ENCODE measurements at places on chromosomes 12 and 14.
A peak's percentile ranks its signal among the peaks of the same experiment; 100 is the strongest.

GRCh38 chr12:1348606-1349005 lies 245.8 kb downstream of the FBXL14 start:
- no peak for DNase-seq

DNA sequence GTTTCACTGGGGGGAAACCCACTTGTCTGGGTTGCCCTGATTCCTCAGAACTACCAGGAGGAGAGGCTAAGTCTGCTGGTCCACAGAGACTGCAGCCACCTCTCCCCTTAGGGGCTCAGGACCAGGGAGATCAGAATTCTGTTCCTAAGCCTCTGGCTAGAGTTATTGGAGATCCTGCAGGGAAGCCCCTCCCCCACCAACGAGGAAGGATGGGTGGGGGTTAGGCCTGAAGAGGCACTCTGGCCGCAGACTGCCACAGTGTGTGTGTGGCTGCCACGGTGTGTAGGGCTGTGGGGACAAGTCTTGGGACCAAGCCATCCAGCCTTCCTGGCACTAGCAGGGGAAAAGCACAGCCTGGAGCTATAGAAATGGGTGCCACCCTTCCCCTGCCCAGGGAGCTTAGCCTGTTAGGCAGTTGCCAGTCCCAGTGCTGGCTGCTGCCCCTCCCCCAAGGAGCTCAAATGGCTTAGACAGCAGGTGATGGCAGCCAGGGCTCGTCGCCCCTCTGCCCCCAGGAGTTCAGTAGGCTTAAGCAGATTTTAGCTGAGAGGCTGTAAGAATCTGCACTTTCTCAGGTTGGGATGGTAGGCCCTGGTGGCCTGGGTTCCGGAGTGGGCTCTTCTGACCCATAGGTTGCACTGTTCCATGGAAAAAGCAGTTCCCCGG lies 107.7 kb downstream of the ERGIC2 start:
- no peak for DNase-seq

DNA sequence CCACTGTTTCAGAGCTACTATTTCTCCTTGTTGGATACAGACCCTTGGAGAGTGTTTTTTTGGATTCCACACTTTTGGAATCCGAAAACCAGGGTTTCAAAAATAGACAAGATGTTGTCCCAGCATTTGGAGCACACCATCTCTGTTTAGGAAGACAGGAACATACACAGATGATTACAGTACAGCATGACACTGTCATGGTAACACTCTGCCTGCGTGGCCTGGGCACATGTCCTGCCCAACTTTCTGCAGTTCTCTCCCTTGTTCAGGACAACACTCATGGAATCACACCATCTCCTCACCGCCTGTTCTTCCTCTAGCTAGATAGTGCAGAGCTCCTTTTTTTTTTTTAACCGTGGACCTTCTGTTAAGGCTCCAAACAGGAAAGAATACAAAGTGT lies 369.2 kb downstream of the PDZRN4 start:
- no peak for DNase-seq

DNA sequence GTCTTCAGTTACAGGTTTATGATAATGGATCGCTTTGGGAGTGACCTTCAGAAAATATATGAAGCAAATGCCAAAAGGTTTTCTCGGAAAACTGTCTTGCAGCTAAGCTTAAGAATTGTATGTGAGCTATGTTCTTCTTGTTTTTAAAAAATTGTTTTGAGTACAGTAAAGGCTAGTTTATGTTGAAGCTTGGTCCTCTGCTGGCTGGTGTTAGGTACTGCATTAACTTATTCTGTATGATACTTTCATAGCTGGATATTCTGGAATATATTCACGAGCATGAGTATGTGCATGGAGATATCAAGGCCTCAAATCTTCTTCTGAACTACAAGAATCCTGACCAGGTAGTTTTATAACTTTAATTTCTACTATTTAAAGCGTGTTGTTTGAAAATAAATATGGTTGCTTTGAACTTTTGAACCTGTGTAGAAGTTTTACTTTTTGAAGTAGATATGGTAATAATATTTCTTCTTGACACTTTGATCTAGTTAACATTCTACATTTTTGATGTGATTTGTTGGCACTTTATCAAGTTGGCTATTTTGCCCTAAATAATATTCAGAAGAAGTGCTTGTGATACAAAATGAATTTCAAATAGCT lies 55.7 kb downstream of the VRK1 start:
- no peak for DNase-seq

- no peak for DNase-seq
These were observed 11.7 kb upstream of the KRT73 start for GRCh38 chr12:52630008-52630500.

DNA sequence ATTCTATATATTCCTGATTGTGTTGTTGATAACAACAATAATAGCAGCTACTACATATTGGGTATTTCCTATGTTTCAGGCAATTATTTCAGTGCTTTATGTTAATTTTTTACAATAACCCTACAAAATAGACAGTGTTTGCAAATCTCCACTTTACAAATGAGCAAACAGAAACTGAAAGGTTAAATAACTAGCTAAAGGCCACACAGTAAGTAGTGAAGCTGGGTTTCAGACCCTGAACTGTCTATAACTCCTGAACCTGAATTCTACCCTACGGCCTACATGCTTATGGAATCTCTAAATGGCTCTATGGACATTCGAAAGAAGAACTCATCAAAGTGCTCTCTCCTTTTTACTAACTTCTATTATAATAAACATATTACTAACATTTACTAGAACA lies 19.7 kb upstream of the NUDT4 start:
- no peak for DNase-seq

- no peak for DNase-seq
These were observed 153.2 kb upstream of the ABCD2 start for GRCh38 chr12:39772821-39773259.

DNA sequence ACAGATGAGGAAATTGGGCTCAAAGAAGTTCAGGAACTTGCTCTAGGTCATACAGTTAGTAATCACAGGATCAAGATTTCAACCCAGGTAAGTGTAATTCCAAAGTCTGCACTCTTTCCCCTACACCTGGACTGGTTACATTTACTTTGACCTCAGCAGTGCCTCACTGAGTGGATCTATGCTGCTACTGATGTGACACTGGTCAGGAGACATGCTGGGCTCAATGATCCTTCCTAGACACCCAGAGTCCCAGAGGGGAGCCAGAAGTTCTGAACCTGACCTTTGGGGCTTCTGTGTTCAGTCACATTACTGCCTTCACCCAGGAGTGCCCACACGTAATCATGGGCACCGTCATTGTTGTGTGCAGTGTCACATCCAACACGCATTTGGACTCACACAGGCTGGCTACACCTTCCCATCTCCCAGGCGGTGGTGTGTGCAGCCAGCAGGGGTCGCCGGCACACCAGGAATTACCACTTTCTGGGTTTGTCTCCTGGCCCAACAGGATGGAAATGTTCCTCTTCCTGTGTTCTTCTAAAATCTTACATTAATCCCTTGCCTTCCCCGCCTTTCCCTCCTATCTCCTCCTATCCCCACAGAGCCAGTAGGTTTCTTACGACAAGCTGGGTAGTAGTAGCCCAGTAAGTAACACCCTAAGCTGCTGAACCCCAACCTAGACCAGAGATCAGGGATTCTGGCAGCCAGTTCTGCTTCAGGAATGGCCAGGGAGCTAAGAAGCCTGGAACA lies 25.6 kb downstream of the CALCOCO1 start:
- peak; percentile 88 for DNase-seq

All from Right ventricle myocardium superior (tissue), 1 donor.